ENCODE measurements at places on chromosomes 11 and 22.

DNA sequence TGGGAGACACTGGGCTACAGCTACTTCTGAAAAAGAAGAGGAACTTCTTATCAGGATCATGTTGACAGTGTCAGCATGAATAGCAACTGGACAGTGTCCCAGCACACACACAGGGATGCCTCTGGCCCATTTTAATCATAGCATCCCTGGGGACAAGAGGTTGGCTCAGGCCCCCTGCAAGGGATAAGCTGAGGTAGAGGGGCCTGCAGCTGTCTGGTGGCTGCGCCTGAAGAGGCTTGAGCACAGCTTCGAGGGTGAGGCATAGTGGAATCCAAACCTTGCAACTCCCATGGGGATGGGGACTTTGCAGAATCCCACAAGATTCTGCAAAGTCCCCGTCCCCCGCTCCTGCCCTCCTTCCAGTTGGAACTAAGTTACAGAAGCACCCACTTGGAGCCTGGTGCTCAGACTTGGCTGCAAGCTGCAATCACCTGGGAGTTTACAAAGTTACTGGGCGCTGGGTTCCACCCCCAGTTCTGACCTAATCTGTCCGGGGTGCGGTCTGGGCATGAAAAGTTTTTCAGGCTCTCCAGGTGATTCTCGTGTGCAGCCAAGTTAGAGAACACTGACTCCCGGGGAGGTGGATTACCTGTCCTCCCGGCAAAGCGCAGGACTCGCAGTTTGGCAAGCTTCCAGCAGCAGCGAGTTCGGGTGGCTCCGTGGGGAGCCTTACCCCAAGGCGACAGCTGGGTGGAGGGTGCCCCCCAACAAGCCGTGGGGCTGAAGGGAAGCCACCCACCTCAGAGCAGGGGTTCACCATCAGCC lies 16.0 kb upstream of the LINC01488 start:
- no peak for DNase-seq

- DNase-seq = no peak
These were observed 79.4 kb upstream of the NARS2 start for GRCh38 chr11:78654071-78654470.

GRCh38 chr22:43088627-43088983 lies 586 bp downstream of the TTLL1 start:
- DNase-seq = no peak

DNA sequence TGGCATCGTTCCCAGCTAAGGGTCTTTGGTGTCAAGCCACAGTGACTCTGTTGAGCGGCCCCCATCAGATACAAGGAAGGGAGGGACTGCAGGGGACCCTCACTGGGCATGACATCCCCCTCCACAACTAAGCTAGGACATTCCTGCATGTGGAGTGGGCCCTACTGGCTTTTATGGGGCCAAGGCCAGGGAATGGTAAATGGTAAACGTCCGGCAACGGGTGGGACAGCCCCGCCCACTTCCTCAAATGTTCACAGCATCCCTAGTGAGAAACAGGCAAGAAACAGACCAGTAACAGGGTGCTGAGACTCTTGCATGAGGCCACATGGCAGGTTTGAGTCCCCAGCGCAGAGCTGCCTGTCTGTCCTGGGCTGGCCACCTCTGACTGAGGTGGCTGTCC lies 4.4 kb downstream of the TMPRSS6 start:
- DNase-seq = no peak

DNA sequence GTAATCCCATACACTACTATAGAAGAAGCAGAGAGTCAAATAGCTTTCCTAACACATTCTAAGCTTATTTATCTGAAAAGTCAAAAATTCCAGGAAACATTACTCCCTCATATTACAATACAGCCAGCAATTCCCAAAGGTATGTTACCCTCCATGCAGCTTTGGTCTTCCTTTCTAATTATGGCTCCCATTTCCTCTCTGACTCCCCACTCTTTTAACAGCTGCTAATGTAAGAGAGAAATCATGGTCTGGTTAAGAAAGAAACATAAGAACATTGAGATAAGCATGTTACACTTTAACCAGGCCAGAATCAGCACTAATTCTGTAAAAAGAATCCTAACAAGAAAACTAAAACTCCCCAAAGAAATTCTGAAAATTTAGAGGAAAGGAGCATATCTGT lies 6.8 kb downstream of the PPP2R1B start:
- no peak for DNase-seq

Data from frontal cortex (tissue), 4 donors.